Activated CD8-positive, alpha-beta memory T cell treated with anti-CD3 and anti-CD28 coated beads for 1 hour (primary cell): ENCODE measurements at places on chromosomes 1 and 21.

- no peak for DNase-seq
These were observed 8.5 kb downstream of the GGPS1 start for GRCh38 chr1:235336903-235337302.

DNA sequence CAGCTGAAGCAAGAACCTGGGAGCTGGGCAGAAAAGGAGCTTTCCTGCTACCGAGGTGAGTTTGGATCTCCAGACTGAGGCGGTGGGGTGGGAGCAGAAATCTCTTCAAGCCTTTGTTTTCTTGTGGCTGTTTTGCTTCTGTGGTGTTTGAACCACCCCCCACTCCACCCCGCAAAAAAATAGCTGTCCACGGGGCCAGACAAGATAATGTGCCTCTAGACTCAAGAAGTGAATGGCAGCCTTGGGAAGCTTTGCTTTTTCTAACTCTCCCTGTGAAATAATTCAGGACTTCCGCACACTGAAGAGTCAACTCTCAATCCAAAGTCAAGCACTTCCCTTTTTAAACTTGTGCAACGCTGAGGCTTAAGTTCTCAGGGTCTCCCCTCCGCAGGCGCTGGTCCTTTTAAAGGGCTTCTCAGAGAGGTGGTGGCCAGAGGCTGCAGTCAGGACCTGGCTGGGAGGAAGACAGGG, 159.6 kb upstream of the COA6 start:
- DNase-seq: no peak

DNA sequence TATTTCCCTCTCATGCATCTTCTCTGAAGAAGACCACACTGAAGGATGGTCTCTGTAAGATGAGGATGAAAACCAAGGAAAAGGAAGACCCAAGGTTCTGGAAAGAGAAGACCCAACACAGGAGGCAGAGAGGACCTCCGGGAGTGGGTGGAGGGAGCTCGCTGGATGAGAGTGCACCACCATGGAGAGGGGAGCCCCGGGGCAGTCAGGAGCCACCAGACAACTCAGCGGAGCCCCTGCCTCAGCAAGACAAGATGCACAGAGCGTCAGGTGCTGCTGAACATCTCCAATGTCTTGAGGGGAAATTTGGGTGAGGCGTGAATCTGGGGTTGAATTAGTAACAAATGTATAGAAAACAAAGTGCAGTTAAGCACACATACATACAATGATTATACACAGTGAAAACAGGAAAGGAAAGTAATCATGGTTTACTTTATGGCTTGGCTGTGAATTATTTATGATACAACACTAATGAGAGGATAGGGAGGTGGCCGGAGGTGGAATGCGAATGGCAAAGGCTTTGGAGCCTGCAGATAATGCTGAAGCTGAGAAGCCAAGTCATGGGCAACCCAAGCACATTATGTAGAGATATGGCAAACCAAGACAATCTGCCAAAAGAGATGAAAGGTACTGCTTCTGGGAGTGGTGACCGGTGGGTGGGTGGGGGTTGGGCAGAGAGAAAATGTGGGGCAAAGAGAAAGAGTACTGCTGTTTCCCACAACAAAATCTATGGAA, 80.4 kb upstream of the EDN2 start:
- no peak for DNase-seq

DNA sequence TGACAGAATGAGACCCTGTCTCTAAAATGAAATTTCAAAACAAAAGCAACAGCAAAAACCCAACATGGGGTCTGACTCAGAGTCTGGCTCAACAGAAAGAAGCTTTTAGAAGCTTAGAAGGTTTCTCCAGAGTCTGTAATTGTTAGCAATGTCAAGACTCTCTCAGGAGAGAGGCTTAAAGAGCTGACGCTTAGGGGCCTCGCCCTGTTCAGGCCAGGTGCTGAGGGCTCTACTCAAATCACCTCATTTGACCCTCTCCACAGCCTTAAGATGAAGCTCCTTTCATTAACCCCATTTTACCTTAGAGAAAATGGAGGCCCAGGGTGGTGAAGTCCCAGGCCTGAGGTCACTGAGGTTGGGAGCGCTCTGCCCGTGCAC, 5.3 kb upstream of the KIF17 start:
- DNase-seq: no peak

GRCh38 chr1:33501309-33501708, 28.9 kb downstream of the ZSCAN20 start:
- no peak for DNase-seq

DNA sequence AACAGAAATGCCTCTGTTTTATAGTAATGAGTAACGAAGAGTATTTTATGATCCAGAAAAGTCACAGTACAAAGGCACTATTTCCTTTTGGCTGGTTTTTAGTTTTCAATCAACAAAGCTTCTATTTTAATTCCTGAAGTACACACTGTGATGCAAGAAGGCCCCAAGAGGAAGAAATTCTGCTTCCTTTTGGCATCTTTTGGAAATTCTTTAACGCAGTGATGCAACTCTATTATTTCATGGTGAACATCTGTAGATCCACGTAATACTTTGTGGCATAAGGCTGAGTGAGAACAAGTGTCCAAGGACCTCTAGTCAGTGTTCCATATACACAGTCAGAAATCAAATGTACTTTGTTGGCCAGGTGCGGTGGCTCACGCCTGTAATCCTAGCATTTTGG, 137.5 kb downstream of the TGFB2 start:
- no peak for DNase-seq

- DNase-seq: no peak
These were observed 71.3 kb upstream of the EDEM3 start for GRCh38 chr1:184826001-184826400.

DNA sequence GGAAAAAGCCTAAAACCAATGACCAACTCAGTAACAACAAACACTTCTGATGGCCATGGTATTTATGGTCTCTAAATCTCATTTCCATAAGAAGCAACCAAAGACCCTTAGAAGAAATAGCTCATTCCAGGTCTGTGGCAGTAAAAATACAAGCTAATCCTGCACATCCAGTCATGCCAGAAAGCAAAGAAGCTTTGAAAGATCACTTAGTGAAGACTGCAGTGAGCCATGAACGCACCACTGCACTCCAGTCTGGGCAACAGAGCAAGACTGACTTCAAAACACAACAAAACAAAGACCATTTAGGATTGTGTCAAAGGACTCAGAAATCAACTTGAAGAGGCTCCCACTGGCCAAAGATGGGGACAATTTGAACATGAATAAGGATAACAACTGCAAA, 18.4 kb upstream of the ELK4 start:
- no peak for DNase-seq

DNA sequence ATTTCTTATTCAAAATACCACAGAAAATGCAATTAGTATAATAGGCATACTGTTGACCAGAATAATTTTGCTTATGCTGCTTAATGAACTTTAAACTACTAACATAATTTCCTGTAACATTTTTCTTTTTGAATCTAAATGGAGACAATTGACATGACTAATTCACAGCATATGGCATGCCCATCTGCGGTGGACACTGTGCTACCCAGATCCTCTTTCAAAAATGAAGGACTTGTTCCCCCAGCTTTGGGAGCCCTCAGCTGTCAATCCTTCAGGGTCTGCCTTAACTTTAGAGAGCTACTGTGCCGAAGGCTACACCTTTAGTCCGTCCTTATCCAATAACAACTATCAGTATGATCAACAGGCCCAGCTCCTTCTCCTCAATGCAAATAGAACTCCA, 789.0 kb downstream of the PLA2G4A start:
- DNase-seq: no peak
